WERI-Rb-1 (cell line): ENCODE measurements at places on chromosomes 1 and 21.

GRCh38 chr1:70396607-70397006 lies 14.5 kb upstream of the CTH start:
- no peak for DNase-seq

DNA sequence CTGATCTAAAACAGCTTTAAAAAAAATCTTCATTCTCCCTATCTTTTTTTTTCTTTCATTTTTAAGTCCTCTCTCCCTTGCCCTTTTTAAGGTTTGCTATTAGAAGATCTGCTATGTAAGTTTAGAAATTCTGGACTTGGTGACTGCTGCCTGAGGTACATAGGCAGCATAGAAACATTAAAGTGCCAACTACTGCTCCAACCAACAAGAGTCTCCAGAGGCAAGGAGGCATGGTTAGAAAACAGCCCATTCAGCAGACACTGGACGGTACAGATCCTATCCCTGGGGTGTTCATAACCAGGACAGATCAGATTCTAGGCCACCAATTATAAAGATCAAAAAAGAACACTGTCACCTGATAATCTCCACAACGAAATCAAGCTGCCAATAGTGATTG lies 36.6 kb downstream of the GPR3 start:
- no peak for DNase-seq

GRCh38 chr1:92839442-92839841 lies 7.6 kb downstream of the RPL5 start:
- DNase-seq: no peak

GRCh38 chr1:107972391-107973180 lies 7.6 kb upstream of the VAV3 start:
- DNase-seq: no peak

GRCh38 chr1:121444096-121444495 lies 259.3 kb downstream of the SRGAP2C start:
- no peak for DNase-seq

DNA sequence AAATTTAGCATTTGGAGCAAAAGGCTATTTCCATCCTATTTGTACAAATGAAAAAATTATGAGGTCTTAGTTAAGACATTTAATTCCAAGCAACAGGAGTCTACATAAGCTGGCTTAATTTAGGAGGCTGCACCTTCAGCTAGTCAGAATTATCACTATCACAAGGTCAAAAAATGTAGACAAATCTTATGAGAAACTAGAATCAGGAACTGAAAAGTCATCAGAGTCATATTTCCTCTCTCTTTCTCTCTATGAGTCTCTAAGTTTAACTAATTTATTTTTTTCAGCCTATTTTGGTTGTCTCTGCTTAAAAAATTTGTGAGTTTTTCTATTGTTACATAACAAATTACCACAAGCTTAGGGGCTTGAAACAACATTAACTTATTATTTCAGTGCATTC lies 807.1 kb upstream of the PRMT6 start:
- no peak for DNase-seq

GRCh38 chr1:230501849-230502248 lies 75.7 kb upstream of the PGBD5 start:
- no peak for DNase-seq

- DNase-seq: no peak
These were observed 23.3 kb downstream of the TOMM20 start for GRCh38 chr1:235105051-235106043.

GRCh38 chr1:231395998-231396390 lies 26.1 kb downstream of the EGLN1 start:
- no peak for DNase-seq

DNA sequence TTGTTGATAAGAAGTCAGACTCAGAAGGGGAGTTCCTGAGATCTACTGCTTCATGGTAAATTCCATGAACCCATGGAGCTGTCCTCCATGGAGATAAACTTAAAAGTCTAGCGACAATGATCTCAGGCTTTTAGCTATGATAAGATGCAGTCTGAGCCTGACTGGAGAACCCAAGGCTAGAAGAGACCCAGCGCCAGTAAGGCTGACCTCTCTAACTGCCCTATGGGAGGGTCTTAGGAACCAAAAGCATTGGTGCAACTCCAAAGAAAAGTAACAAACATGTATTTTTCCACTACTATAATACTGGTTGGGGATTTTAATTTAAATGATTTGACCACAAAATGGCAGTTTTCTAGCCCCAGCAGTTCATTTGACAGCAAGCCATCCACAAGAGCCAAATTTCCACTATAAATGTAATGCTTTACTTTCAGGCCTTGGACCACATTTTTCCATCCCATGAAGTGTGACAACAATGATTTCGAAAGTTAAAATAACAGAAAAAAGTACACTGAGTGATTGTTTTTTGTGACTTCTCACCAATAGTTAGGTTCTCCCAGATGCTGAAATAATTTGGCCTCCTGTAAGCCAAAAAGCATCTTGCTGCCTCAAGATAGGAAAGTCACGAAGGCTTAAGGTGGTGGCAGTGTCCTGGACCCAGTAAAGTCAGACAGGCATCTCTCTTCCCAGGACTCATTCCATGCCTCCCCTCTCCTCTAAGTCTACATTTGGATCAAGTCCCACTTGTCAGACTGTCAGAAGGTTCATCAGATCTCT lies 43.1 kb upstream of the EXOSC10 start:
- DNase-seq: no peak

DNA sequence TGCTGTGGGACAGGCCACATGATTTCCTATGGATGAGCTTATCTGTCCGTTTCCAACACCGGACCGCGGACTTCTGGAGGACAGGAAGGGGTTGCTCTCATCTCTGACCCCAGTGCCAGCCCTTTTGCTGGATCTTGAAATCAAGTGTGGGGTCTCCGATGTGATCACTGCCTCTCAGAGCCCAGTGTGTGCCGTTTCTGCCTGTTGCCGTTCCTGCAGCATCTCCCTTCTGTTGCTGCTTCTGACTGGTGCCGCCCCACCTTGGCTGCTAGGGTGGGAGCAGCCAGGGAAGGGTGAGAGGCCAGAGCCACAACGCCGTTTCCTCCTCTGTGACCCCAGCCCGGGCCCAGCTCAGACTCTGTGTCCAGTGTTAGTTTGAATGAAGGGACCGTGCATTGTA lies 67.3 kb upstream of the WNT4 start:
- DNase-seq: no peak

- DNase-seq: no peak
These were observed 61.3 kb downstream of the TESK2 start for GRCh38 chr1:45429561-45430159.

GRCh38 chr1:204746838-204747442 lies 61.4 kb upstream of the LRRN2 start:
- peak; percentile 85 for DNase-seq

GRCh38 chr1:246786606-246787238 lies 62.5 kb downstream of the SCCPDH start:
- DNase-seq: peak; percentile 6

- DNase-seq: no peak
These were observed 257.0 kb upstream of the ADGRL2 start for GRCh38 chr1:81543764-81544163.

GRCh38 chr1:228039986-228040385 lies 33.2 kb downstream of the WNT3A start:
- DNase-seq: no peak

DNA sequence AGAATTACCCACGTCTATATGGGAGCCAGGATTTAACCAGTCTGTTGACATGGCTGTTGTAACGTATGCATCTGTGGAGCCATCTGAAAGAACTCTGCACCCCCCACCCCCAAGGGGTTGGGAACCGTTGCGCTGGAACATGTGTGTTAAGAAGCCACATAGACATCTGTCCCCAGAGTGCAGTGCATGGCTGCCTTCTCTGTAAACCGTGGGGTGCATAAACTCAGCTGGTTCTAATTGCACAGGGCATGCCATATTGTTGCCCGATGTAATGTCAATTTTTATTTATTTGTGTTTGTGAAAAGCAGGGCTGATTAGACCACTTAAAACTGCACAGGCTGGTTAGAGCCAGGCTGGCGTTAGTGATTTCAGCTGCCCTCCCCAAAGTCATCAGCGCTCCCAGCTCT lies 70.1 kb upstream of the ROR1 start:
- no peak for DNase-seq

GRCh38 chr1:88311907-88312306 lies 372.2 kb upstream of the PKN2 start:
- no peak for DNase-seq

DNA sequence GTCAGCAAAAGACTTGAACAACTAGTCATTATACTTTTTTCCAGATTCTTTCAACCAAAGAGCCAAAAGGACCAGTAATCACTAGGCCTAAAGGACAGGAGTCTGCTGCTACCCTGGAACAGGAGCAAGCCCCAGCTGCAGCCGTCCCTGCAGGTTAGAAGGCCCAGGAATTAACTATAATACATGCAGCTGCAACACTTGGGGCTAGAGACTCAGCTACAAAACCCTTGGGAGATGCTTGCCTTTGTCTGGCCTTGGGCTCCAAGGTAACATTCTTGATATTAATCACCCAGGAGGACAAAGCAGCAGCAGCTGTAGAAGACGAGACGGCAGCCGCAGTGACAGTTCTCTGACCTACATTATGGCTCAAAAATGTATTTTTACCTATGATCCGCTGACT lies 841.2 kb upstream of the ADGRL4 start:
- DNase-seq: no peak

- no peak for DNase-seq
These were observed 16.8 kb downstream of the RRP1 start for GRCh38 chr21:43806017-43806710.

DNA sequence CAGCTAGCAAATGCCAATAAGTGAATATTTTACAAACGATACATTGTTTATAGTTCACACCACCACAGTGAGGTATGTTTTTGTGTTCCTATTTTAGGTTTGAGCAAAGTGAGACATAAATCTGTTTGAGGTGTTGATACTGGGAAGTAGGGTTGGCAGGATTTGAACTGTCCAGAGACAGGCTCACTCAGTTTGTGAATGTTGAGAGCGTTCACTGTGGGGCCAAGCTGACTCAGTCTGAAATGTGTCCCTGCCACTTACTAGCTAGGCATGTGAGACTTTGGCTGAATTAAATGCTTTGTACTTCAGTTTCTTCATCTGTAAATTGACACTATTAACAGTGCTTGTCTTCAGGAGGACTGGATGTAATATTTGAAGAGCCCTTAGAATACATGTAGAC lies 35.1 kb downstream of the DIRAS3 start:
- DNase-seq: no peak

- DNase-seq: no peak
These were observed 74.1 kb downstream of the RRAGC start for GRCh38 chr1:38785285-38786039.

- DNase-seq: peak; percentile 44
These were observed 4.1 kb upstream of the AGTRAP start for GRCh38 chr1:11731691-11732283.

DNA sequence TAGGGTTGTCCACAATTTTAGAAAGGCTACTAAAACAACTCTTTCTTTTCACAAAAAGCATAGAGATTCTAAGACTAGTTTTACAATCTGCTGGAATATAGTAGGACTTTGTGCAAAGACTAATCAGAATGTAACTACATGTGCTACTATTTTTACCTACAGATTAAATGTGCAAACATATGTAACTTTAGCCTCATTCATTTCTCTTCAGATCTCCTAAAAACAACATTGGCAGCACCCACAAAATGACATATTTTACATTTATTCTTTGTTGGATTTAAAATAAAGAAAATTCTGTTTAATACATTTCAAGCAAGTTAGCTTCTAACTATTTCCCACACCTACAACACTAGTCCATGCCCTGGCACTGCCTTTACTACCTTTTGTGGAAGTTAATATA lies 292.2 kb downstream of the AKT3 start:
- DNase-seq: no peak

GRCh38 chr21:31448496-31448895 lies 104.4 kb upstream of the TIAM1 start:
- no peak for DNase-seq

DNA sequence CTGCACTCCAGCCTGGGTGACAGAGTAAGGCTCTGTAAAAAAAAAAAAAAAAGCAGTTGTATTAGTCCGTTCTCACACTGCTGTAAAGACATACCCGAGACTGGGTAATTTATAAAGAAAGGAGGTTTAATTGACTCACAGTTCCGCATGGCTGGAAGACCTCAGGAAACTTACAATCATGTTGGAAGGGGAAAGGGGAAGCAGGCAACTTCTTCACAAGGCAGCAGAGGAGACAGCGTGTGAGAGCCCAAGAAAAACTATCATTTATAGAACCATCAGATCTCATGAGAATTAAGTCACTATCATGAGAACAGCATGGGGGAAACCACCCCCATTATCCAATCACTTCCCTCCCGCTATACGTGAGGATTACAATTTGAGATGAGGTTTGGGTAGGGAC lies 151.7 kb upstream of the NR5A2 start:
- DNase-seq: no peak

DNA sequence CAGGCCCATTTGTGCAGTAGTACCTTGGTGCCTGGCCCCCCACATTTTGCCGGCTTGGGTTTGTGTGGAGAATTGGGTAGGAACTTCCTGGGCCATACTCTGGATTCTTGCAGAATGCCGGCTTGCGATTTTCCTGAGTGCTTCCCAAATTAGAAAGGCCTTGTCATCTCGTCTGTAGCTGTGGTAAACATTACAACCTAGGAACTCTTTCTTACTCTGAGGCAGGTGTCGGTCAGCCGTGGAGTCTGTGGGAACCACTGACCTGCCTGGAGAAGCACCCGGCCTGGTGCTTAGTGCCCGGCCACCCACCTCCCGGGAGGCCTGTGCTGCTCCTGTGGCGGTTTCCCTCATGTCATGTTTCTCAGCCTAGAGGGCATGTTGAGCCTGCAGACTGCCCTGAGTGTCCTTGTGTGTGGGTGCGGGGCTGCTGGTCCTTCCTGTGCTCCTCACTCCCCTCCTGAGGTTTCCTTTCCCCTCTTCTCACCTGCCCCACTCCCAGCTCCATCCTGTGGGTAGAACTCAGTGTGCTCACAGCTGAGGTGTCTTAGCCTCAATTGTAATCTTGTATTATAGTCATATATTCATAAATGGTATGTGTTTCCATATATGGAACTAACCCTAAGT lies 64.7 kb downstream of the S100B start:
- no peak for DNase-seq

DNA sequence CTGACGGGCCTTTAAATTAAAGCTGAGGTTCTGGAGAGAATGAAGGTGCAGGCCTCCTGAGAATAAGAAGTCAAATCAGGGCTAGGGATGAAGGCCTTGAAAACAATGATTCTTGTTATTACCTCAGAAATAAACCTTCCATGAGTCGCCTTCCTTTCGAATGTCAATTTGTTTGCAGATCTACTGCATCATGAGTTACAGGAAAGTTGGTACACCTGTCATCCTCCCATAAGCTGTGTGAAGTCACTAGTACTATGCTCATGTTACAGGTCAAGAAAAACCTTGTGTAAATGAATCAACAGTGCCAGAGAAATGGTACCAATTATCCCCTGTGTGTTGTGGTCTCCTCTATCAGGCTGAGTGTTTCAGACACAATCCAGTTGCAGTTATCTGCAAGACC lies 281.2 kb upstream of the PLXNA2 start:
- no peak for DNase-seq
